Mammary epithelial cell (primary cell): ENCODE measurements at places on chromosomes 3 and 15. TPM values are rescaled to one million over a fixed set of nuclear protein-coding genes. Genes with fewer than 3 reads are reported as not detected.

Gene CHAC1
- polyA plus RNA-seq: 30.9 TPM

Gene MOBP
- polyA plus RNA-seq: not detected

Gene TMEM207
- polyA plus RNA-seq: not detected

Gene SUMF1
- 37.6 TPM for polyA plus RNA-seq
